A549 (cell line): ENCODE measurements at places on chromosomes 6 and 20.

GRCh38 chr6:99661870-99662269 is 55.2 kb downstream of the PRDM13 start:
- DNase-seq, result no peak

GRCh38 chr6:165952514-165952913 is 215.1 kb downstream of the TBXT start:
- DNase-seq, result no peak

- no peak for DNase-seq
Measured at GRCh38 chr6:120260636-120261035, 911.1 kb upstream of the MAN1A1 start.

DNA sequence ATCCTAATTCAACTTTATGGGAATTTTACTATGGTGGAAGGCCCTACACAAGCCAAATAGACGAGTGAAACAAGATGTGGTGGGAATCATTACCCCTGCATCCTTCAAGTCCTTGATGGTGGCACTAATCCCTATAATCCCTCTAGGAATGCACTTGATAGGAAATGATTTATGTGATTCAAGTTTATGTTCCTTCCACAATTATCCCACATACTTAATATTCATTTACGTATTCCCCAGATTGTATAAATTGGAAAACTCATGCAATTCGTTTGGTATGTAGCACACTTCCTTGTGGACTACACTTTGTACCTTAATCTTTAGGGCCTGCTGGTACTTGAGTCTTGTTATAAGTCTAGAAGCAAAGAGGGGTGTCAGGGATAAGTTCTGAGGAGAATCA is 40.8 kb downstream of the PKIB start:
- DNase-seq, result no peak
